ENCODE measurements at places on chromosomes 3 and 15. TPM values are rescaled to one million over a fixed set of nuclear protein-coding genes. Genes with fewer than 3 reads are reported as not detected.
A peak's percentile ranks its signal among the peaks of the same experiment; 100 is the strongest.

GRCh38 chr15:85354461-85354860, 25.9 kb upstream of the AKAP13 start:
- H3K4me3 ChIP-seq = no peak overlapping the region
- no peak overlapping the region for H3K27ac ChIP-seq
- peaks cover 41% of the 10 kb centered on the region for H3K4me1 ChIP-seq
- DNase-seq = no peak

DNA sequence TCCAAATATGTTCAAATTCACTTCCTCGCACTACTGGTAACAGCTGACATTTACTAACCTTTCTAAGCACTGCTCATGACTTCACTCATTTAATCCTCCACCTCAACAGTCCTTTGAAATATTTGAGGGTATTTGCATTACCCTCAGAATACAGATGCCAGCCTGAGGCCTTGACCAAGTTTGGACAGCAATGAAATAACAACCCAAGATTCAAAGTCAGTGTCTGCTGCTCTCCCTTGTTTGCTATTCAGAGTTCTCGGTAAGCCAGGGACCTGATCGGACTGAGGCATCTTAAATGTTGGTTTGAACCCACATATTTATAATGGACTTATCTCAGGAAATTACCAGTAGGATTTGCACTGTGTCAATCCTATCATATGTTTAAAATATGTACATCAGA, 19.9 kb upstream of the SNRK start:
- H3K36me3 ChIP-seq = no peaks in the 10 kb centered on the region
- H3K27ac ChIP-seq = no peak overlapping the region
- no peaks in the 10 kb centered on the region for H3K4me1 ChIP-seq
- no peaks in the 10 kb centered on the region for H3K27me3 ChIP-seq
- no peak overlapping the region for H3K4me3 ChIP-seq

- no peaks in the 10 kb centered on the region for H3K36me3 ChIP-seq
- H3K4me3 ChIP-seq = no peak overlapping the region
- H3K27ac ChIP-seq = no peak overlapping the region
- DNase-seq = no peak
These were observed 28.2 kb downstream of the FLNB start for GRCh38 chr3:58036293-58037032.

- H3K36me3 ChIP-seq = 0 out of 2 replicates have a peak, but pooled peaks cover 6% of the 10 kb centered on the region
- H3K4me1 ChIP-seq = no peaks in the 10 kb centered on the region
- H3K27ac ChIP-seq = no peak overlapping the region
- H3K4me3 ChIP-seq = no peak overlapping the region
These were observed 24.6 kb downstream of the CHCHD6 start for GRCh38 chr3:126728680-126729079.

- DNase-seq = no peak
- no peak overlapping the region for H3K4me3 ChIP-seq
- no peaks in the 10 kb centered on the region for H3K36me3 ChIP-seq
- H3K27ac ChIP-seq = no peak overlapping the region
These were observed 287.6 kb downstream of the EPHB1 start for GRCh38 chr3:135082706-135083105.

GRCh38 chr3:188635258-188636042, 481.5 kb downstream of the LPP start:
- no peak overlapping the region for H3K27ac ChIP-seq
- no peak overlapping the region for H3K4me3 ChIP-seq
- no peaks in the 10 kb centered on the region for H3K36me3 ChIP-seq
- DNase-seq = peak; percentile 11
- no peaks in the 10 kb centered on the region for H3K27me3 ChIP-seq

DNA sequence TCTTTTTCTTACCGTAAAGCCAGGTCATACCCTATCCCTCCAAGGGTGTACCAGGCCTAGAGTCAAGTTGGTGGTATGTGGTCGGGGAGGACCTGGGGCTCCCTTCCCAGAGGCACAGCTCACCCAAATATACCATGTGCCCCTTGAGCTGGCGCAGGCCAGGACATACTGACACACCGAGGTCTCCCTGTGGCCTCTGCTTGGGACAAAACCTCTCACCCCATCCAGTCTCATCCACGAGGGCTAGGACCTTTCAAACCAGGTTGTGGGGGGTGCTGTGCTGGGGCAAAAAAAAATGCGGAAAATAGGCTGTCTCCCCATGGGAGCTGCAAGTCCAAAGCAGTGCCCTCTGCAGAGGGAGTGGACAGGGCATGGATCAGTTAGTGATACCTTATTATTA, 22.8 kb downstream of the PTH1R start:
- H3K4me1 ChIP-seq = no peaks in the 10 kb centered on the region
- H3K27ac ChIP-seq = no peak overlapping the region
- H3K36me3 ChIP-seq = no peaks in the 10 kb centered on the region
- no peaks in the 10 kb centered on the region for H3K27me3 ChIP-seq
- no peak overlapping the region for H3K4me3 ChIP-seq

GRCh38 chr3:78879295-78879860, 888.4 kb downstream of the ROBO1 start:
- H3K27me3 ChIP-seq = no peaks in the 10 kb centered on the region
- no peaks in the 10 kb centered on the region for H3K4me1 ChIP-seq
- no peak overlapping the region for H3K27ac ChIP-seq
- H3K4me3 ChIP-seq = no peak overlapping the region
- no peak for DNase-seq
- H3K36me3 ChIP-seq = no peaks in the 10 kb centered on the region

Gene TRIM59
- total RNA-seq = 23.3 TPM

Gene PIF1
- total RNA-seq = 54.8 TPM

Gene P2RY1
- total RNA-seq = 0.88 TPM

Gene ANO10
- 30.7 TPM for total RNA-seq

Gene SERPINI2
- total RNA-seq = not detected

Gene KLHL40
- not detected for total RNA-seq
